ENCODE measurements at places on chromosomes 4 and X.

DNA sequence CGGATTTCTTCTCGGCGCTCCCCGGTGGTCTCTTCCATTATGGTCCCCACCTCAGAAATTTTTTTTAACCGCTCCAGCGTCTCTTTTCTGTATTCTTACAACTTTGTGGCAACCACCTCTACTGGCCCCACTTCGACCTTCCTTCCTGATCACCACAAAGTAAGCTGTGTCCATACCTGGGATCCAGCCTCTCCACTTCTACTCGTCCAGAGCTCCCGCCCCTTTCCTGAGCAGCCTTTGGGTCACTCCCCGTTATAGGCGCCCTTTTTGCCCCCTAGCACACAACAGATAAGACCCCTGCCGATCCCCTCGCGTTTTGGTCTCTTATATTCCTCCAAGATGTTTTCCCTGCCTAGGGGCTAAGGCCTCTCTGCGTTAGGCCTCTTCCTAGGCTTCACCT lies 557 bp downstream of the PIGG start:
- DNase-seq: no peak

DNA sequence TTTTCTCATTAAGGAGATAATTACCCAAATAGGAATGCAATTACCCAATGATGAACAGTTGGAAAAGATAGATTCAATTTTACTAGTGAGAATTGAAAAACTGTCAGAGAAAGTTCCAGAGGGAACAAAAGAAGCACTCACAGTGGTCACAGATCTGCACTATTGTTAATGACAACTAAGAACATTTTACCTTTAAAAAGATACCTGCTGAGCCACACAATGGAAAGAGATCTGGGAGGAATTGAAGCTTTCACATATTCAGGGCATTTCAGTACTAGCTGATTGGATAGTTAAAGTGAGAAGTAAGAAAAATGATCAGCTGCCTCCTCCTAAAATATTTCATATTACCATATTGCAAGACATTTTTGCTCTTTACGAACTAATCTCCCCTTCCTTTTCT lies 1822.2 kb downstream of the STIM2 start:
- no peak for DNase-seq

GRCh38 chr4:90328558-90328957 lies 201.4 kb downstream of the CCSER1 start:
- DNase-seq: no peak

DNA sequence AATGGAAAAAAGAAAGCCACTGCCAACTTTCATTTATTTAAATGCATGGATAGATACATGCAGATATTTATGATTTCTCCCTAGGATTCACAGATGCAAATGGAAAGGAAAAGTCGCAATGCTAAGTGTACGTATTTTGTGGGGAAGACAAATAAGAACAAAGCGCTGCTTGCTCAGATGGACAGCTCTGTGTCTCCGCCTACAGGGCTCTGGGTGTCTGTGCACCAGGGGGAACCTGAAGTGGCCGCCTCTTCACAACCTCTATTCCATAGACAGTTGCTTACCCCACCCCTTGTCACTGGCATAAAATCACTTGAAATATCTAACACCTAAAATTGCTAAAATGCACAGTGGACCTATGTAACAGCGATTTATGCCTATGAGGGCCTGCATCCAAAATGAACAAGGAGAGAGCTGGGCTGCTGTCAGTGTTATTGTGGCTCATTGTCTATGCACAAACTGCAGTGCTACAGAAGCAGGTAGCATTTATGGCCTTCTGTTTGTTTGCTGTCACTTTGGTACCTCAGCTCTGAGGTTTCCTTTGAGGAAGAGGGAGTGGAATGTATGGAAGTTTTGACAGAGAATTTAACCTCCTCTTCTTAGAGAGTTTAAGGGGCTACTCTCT lies 58.6 kb upstream of the PAGE1 start:
- peak; percentile 44 for DNase-seq

DNA sequence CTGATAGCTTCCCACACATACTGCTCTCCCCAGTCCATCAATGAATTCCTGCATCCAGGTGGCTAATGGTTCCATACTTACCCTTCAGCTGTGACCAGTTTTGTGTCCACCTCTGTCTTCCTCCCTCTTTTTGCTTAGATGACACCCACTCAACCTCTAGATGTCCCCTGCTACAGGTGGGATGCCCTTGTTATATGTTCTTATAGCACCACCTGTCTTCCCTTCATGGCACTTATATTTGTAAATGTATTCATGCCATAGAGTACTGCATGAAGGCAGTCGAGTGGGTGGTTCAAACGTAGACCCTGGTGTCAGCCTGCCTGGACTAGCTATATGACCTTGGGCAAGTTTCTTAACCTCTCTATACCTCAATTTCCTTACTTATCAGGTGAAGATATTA lies 6.5 kb upstream of the USP46 start:
- DNase-seq: no peak

DNA sequence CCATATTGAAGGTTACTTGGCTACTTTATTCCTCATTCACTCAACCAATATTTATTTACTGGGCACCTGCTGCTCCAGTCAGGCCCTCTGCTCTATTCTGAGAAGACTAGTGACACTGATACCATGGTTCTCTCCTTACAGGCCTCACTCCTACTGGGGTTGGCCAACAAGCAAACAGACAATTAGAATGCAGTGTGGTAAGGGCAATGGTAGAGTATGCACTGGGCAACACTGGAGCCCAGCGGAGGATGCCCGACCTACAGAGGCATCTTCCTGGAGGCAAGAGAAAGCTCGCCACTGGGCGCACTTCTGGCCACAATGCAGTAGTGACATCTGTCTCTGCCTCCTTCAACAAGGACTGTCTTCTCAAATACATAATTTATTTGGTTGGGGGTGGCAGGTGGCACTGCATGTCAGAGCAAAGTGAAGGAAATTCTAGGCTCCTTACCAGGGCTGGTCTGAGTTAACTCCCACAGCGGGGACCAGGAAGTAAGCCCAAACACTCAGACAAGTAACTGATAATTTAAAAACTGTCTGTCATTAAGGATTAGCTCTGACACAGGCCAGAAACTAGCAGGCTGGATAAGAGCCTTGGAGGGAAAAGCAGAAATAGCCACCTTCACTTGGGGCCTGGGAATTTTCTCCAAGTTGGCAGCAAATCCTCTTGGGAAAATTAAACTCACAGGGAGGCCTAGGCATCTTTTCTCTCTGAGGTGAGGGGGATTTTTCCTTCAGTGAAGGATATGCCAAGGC lies 150.7 kb upstream of the EOLA2 start:
- no peak for DNase-seq

- peak; percentile 20 for DNase-seq
Observed at GRCh38 chrX:11944501-11944900, 186.5 kb downstream of the MSL3 start.

DNA sequence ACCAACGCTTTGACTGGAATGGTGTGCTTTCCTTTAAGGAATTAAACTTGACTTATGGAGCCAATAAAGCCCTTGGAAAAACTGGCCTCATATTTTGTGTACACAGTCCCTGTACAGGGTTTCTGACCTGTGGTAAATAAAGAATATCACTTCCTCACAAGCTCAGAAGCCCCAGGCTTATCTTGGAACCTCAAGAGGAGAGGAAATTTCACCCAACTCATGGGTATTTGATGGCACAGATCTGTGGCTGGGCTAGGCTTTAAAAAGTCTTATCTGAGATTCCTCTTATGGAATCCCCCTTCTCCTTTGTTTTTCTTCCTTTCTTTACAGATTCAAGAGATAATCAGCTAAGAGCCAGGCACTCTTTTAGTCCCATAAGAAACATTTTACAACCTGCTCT lies 89.3 kb upstream of the USP38 start:
- DNase-seq: no peak

GRCh38 chr4:153623491-153623890 lies 60.6 kb upstream of the TLR2 start:
- DNase-seq: no peak

- no peak for DNase-seq
Observed at GRCh38 chr4:185898413-185898812, 86.4 kb upstream of the SORBS2 start.

DNA sequence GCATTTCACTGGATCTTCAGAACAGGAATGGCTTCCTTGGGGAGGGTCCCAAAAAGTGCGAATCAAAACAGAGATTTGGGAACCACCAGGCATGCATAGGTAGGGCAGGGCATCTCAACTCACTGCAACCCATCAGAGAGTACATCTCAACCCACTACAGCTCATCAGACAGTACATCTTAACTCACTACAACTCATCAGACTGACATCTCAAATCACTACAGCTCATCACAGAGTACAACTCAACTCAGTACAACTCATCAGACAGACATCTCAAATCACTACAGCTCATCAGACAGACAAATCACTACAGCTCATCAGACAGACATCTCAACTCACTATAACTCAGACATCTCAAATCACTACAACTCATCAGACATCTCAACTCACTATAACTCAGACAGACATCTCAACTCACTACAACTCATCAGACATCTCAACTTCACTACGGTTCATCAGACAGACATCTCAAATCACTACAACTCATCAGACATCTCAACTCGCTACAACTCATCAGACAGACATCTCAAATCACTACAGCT lies 47.5 kb upstream of the CLDN34 start:
- DNase-seq: no peak

DNA sequence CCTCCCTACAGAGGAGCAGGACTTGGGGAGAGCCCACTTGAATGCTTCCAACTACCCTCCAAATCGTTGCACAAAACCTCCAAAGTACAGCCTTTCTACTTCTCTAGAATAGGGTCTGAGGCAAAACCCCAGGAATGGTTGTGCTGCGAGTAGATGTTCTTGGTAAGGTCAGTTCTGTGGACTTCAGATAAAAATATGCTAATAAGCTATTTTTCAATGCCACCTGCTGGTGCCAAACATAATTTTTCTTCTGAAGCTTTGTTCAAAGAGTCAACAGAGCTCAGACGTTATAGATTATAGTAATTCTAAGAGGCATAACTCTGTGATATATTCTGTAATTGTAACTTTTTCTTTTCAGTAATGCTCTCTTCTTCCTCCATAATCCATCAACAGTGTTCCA lies 425.7 kb downstream of the GPAT3 start:
- DNase-seq: no peak

GRCh38 chr4:164904336-164904735 lies 27.4 kb downstream of the APELA start:
- DNase-seq: no peak

DNA sequence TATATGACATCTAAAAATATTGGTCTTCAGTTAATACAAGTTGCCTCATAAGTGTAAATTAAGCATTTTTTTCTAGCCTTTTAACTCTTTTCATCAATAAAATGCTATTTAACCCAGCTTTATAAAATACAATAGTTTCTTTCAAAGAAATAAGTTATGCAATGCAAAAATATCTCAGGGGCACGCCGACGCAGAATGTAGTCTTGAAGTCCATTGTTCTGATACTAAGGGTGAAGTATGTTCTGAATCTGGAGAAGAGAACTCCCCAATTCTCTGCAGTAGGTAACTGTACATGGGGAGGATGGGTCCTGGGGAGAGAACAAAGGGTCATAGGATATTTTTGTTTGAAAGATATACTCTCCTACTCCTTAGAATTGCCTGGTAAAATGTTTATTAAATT lies 256.6 kb upstream of the NDST4 start:
- no peak for DNase-seq

DNA sequence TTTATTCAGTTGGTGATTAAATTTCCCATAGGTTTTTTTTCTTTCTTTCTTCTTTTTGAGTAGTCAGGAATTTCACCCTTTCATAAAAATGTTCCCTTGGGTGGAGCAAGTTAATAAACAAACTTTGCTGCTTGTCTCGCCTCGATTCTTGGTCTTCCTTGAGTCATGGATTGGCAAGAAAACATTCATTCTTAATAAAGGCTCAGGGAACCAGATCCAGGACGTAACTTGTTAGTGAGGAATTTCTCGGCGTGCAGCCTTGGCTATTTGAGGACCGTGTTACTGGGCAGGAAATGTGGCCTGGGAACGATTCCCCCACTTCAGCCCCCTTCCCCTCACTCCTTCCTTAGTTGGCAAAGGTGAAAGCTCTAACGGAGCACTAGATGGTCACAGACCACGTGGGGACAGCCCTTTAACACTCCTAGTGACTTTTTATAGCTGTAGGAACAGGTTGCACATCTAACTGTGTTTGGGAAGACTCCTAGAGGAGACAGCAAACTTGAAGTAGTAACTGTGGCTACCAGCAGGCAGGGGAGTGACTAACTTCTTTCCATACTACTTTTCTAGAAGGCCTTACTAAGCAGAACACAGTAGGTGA lies 106.8 kb downstream of the UCHL1 start:
- no peak for DNase-seq

GRCh38 chr4:73883306-73883705 lies 14.1 kb downstream of the CXCL1 start:
- DNase-seq: no peak

- peak; percentile 29 for DNase-seq
Observed at GRCh38 chr4:147794787-147795413, 63.0 kb downstream of the ARHGAP10 start.

DNA sequence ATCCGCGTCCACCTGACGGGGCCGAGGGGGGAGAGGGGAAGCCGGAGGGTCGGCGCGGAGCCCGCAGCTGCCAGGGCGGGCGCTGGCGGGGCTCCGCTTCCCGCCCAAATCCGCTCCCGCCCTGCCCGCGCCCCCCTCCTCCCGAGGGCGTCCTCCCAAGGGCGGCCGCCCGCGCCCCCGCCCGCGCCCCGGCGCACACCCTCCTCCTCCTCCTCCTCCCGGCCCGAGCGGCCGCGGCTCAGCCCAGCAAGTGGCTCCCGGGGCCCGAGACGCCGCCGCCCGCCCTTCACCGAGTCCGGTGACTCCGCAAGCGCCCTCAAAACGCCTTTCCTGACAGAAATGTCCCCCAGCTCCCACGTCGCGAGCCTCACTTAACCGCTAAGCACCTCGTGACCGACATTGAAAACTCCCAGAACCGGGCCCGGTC lies 487 bp downstream of the HMGB2 start:
- peak; percentile 59 for DNase-seq

DNA sequence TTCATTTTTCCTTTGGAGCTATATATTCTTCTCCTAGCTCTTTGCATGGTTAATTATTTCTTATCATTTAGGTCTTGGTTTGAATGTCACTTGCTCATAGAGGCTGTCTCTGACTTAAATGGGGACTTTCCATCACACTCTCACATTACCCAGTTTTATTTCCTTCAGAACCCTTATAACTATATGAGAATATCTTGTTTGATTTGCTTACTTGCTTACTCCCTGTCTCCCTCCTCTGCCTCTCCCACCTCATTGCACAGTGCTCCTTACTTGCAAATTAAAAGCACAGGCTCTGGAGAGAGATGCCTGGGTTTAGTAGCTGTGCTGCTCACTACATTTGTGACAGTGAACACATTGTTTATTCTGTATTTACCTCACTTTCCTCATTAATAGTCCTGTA lies 174.6 kb downstream of the SOWAHB start:
- no peak for DNase-seq

DNA sequence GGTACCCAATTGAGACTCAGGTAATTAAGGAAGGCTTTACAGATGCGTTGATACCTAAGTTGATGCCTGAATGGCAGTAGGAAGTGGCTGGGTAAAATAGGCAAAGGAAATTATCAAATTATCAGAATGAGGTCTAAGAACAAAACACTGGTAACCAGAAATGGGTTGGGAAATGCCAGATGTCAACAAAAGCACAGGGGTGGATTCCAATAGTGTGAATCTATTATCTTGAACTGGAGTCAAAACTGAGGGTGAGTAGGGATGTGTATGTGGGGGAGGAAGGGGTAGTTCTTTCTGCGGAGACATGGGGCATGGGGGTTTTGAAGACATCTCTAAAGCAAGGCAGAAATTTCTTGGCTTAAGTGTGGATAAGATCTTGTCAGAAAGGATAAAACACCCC lies 16.0 kb upstream of the SEPTIN6 start:
- DNase-seq: no peak

- DNase-seq: peak; percentile 66
Observed at GRCh38 chr4:39976945-39977488, 694 bp downstream of the PDS5A start.

- no peak for DNase-seq
Observed at GRCh38 chr4:16085822-16086221, 2.0 kb upstream of the PROM1 start.

Measured in stimulated activated CD8-positive, alpha-beta memory T cell treated with anti-CD3 and anti-CD28 coated beads, Interleukin-4, amount 100 ng/mL, for 48 hours (primary cell).